Hair follicular keratinocyte (primary cell): ENCODE measurements at places on chromosomes 7 and 10. TPM values are rescaled to one million over a fixed set of nuclear protein-coding genes. Genes with fewer than 3 reads are reported as not detected.

MLXIPL gene
- 0.04 TPM in 1 of 2 replicates, not detected in the other for total RNA-seq

MCU gene
- 26.2 and 32.0 TPM in 2 replicates for total RNA-seq

HOXA9 gene
- total RNA-seq, result 6.8 and 7.0 TPM in 2 replicates

INSYN2A gene
- 0.23 TPM in 1 of 2 replicates, not detected in the other for total RNA-seq

OGDHL gene
- total RNA-seq, result 0.84 and 1.2 TPM in 2 replicates

RELN gene
- not detected in 2 replicates for total RNA-seq

HTR5A gene
- not detected in 2 replicates for total RNA-seq
